ENCODE measurements at places on chromosomes 7 and 10.

DNA sequence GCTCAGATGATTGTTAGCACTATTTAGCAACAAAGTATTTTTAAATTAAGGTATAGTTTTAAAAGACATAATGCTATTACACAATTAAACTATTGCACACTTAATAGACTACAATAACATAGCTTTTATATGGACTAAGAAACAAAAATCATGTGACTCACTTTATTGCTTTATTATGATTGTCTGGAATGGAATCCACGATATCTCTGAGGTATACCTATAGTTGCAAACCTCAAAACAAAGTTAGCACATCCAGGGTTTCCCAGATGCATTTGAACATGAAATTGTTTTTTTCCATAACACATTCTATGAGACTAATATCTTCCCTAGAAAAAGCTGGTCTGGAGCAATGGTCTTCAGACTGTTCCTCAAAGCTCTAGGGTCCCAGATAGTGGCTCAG, 18.3 kb upstream of the RPEL1 start:
- DNase-seq = no peak

DNA sequence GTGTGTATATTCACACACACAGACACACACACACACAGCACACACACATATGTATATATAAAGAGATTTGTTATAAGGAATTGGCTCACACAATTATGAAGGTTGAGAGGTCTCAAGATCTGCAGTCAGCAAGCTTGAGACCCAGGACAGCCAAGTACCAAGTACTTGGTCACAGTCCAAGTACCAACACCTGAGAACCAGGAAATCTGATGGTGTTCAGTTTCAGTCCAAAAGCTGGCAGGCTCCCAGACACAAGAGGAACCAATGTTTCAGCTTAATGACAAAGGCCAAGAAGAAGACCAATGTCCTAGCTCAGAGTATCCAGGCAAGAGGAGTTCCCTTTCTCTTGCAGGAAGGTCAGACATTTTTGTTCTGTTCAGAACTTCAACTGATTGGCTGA, 780.2 kb downstream of the MAGI2 start:
- DNase-seq = no peak

- DNase-seq = no peak
These were observed 57.8 kb downstream of the GAD2 start for GRCh38 chr10:26274391-26274790.

GRCh38 chr7:70406186-70406949, 725.6 kb upstream of the GALNT17 start:
- no peak for DNase-seq
